ENCODE measurements at places on chromosomes 12 and 14.
A peak's percentile ranks its signal among the peaks of the same experiment; 100 is the strongest.

GRCh38 chr12:130619385-130620001 lies 96.6 kb downstream of the RIMBP2 start:
- no peak for DNase-seq

DNA sequence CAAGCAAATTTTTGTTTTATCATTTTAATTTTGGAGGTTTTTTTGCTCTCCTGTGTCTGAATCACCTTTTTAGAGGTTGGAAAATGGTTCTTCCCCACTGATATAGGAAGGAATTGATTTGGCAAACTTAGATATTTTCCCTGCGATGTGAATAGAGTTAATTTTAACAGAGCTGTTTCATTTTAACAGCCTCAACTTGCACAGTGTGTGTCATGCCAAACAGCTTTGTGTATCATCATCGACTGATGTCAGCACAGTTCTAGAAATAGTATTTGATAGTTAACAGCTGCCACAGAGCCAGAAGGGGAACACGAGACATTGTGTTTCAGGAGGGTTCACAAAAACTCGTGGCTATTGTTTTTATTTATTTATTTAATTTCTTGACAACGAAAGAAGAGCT lies 243.1 kb upstream of the FOXN3 start:
- DNase-seq = no peak

DNA sequence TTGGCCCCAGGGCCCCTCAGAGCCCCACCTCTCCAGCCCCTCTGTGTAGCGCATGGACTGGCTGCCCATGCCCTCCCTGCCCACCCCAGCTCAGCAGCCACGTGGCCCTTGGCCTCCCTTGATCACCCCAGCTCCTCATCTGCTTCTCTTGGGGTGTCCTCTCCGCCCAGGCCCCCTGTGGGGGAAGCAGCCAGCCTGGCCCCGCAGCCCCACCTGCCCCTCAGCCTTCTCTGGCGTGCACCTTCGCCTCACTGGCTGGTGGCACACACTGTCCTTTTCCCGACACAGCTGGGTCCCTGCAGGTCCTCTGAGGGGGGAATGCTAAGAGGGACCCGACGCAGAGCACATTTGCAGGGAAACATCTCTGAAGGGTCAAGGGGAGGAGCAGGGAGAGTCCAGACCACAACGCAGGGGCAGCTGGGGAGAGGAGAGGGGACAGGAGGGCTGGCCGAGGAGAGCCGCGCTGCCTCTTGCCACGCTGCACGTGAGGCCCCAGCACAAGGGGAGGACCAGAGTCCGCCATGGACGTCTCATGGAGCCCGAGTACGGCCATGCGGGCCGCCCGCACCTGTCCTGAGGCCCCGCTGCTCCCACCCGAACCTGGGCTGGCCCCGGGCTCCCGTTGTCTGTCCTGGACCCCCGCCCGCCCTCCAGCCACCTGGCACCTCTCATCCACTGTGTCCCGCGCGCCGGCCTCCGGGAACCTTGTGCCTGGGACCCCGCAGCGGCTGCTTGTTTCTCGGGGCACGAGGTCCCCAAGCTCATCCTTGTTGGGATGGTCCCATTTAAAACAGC lies 36.1 kb downstream of the PACS2 start:
- no peak for DNase-seq

DNA sequence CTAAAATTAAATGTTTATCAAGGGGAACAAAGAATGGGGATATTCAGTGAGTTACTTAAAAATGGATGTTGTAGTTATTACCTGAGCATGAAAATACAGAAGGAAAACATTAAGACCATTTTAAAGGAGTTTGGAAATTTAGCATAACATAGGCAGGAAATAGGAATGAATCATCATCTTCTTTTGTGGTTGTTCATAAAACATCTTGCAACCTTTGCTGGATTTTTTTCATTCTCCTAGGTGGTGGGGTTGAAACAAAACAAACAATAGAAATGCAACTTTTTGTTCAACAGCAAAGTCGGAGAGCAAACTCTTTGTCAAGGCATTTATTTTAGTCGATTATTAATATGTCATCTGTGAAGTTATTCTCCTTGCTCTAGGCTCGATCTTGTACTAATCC lies 275.1 kb downstream of the IPO8 start:
- no peak for DNase-seq

DNA sequence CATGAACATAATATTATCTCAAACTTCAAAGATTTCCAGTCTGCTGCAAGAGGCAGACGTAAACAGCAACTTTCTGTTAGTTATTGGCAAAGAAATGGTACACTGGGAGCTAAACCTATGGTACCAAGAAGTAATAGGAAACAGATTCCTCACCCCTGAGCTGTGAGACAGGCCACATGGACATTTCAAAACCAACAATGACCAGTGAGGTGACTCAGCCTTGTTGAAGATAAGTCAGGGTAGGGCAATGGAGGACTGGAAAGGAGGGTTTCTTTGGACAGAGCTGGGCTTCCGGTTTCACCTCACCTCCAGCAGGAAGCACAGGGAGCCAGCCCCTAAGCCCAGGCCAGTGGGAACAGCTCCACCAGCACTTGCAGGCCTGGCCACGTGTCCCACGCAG lies 1320.5 kb downstream of the AACS start:
- peak; percentile 56 for DNase-seq

DNA sequence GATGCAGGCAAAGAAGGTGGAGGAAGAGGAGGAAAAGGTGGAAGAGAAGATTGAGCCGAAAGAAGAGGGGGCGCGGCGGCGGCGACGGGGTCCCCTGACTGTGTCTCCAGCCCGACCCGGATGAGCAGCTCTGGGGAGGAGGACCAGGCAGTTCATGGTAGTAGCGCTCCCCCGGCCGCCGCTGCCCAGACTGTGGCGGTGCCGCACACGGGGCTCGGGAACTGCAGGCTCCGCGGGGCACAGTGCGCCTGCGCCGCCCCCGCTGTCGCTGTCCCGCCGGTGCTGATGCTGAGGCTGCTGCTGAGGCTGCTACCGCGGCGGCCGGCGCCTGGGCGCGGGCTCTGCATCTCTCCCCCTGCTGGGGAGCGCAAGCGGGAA lies at the start of gene KCNH5:
Gene KCNH5 (minus strand): TSS at position 225 of the 378 bp plus-strand sequence. CDS start 272 bp downstream, outside the sequence.
- DNase-seq = no peak

DNA sequence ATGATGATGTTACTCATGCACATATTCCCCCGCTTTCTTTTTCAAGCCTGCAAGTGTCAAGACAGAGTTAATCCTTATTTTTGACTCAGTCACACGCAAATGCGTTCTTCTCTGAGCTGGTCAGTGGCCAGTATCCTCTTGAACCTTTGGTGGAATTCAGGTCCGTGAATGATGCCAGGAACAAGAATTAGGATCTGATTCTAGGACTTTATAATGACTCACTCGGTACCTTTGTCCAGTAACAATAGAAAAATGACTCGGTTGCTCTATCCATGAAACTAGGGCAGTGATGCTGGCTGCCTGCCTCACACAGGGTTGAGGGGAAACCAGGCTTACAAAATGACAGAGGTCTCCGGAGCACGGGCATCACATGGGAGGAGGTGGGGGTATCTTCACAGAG lies 185.8 kb upstream of the NUDT4 start:
- DNase-seq = peak; percentile 58

DNA sequence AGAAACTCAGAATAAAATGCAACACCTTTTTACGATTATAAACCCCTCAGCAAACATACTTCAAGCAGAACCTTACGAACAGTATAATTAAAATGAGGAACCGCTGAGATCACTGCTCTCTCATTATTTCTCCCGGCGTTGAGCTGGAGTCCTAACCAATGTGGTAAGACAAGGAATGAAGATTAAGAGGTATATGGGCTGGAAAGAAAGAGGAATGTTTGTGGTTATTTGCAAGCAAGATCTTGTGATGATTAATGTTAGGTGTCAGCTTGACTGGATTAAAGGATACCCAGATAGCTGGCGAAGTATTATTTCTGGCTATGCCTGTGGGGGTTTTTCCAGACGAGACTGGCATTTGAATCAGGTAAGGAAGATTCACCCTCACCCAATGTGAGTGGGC lies 10.3 kb upstream of the ZNF84 start:
- DNase-seq = no peak

- DNase-seq = no peak
Observed at GRCh38 chr12:32889011-32889760, 7.4 kb downstream of the PKP2 start.

DNA sequence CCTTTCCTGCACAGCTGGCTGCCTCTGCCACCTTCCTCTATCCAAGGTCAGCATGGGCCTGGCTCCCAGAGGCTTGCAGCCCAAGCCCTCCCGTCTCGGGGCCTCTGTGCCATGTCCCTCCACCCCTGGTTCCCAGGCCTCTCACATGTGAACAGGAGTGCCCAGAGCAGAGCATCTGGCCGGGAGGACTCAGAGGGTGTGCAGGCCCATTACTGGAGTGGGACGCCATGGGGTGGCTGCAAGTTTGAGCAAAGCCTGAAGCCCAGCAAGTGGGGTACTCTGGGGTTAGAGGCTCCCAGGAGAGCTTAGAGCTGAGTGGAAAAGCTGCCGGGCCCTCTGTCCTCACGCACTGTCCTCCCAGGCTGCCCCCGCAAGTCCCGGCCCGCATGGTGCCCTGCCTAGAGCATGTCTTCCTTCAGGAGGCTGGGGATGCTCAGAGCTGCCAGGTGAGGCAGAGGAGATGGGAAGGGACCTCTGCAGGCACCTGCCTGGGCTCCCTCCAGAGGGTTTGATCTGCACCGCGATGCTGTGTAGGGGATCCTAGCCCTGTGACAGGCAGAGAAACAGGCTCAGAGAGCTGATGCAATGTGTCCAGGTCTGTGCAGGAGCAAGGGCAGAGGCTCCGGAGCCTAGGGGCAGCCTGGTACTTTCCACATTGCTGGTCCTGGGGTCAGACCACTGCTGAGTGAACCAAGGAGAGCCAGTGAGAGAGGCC lies 39.8 kb downstream of the DIO3 start:
- DNase-seq = no peak

DNA sequence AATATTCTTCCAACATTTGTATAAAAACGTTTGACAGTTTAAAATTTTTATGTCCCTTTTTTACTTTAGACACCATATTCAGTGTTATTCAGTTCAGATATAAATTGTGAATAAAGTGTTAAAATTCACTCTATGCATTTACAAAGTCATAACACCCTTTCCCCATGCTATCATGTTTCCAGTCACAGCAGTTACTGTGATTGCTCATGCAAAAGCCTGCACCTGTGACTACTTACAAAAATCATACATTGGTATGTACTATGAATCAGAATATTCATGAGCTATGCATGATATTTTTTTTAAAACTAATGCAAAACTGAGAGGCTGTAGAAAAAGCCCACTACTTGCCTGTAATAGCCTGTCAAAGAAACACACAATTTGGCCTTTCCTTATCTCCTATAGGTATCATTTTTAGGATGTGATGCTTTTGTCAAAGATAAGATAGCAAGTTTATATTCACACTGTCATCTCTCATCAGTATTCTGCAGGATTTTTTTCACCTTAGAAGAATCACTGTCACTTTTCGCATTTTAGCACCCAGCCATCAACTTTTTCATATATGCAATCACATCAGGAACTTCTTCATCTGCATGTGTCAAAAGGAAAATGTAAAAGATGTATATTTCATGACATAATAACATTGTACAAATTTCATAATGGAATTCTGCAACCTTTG lies 443.2 kb downstream of the C12orf50 start:
- DNase-seq = no peak

DNA sequence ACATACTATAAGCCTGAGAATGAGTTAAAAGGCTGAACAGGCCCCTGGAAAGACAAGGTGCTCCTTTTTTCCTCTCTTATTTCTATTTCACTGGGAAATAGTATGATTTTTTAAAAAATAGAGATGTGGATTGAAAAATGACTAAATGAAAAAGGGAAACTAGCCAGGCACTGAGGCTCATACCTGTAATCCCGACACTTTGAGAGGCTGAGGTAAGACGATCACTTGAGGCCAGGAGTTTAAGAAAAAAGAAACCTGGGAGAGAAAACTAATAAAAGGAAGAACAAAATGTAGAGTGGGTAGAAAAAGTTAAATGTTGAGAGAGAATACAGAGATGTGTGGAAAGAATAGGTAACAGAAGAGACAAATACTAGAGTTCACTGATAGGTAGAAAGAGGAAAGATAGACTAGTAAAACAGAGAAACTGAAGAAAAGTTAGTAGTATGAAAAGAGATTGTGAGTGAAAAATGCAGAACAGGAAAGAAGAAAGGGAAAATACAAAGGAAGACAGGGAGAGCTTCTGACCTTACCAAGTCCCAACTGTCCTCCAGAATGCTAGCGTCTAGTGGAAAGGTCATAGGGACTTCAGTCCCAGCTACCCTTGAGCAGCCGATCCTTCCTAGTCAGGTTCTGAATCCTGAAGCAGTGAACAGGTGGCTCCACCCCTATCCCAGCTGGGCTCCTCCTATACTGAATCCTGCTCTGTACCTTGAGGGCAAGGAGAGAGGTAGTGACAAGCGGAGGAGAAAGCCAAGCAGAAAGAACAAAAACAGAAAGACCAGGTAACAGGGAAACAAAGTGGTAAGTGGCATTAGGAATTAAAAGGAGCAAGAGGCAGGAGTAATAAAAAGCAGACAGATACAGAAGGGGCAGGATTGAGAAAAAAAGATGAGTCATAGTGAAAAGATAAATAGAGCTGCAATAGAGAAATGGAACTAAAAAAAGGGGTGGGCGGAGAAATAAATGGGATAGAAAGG lies 7.3 kb downstream of the TMEM116 start:
- no peak for DNase-seq

DNA sequence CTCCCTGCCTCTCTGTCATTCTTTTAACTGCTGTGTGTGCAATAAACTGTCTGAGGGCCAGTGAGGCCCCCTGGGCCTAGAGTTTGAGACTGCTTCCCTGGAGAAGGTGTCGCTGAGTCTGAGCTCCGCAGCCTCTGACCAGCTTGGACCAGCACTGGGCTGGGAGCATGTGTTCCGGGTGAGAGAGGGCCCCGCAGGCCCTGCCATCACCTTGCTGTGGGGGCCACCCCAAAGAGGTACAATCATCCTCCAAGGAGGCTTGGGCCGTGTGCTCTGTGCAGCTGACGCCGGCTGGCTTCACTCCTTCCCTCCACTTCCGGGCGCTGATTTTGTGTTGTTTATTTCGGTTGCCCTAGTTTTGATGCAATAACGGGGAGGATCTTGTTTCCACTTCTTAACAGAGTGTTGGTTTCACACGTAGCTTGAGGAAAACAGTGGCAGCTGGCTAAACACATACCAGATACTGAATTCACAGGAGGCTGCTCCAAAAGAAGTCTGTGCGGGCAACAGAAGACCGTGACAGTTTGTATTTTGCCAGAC lies 121.6 kb downstream of the TMEM132C start:
- no peak for DNase-seq

GRCh38 chr12:24776861-24777260 lies 172.0 kb downstream of the BCAT1 start:
- no peak for DNase-seq

- DNase-seq = no peak
Observed at GRCh38 chr14:89351516-89352404, 65.3 kb downstream of the FOXN3 start.

DNA sequence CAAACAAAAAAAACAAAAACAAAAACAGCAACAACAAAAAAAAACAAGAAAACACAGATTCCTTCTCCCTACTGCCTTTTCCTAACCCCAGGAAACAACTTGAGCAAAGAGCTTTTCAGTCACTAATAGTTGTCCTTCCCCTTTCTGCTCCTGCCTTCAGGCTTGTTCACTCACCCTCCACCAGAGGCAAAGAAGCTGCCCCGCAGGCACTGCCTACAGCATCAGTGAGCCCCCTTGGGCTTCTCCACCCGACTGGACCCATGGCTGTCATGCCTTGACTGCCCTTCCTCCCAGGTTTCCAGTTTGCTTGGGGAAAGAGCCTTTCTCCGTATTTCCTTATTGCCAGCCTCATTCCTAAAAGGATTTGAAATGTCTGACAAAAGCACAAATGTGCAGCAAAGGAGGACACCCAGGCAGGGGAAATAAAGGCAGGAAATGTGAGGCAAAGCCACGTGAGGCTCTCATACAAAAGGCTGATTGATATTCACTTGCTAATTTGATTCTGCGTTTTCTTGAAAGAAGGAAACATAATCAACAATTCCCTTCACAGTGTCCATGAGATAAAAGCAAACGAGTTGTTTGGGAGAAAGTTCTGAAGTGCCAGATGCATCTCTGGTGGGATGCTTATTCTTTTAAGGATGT lies 85.7 kb downstream of the GPATCH2L start:
- DNase-seq = no peak

Data from AG09319 (cell line).